ENCODE measurements at places on chromosomes 1 and 21. TPM values are rescaled to one million over a fixed set of nuclear protein-coding genes. Genes with fewer than 3 reads are reported as not detected.

- no peak for ATAC-seq
Observed at GRCh38 chr1:67701876-67702275, 16.9 kb downstream of the GADD45A start.

DNA sequence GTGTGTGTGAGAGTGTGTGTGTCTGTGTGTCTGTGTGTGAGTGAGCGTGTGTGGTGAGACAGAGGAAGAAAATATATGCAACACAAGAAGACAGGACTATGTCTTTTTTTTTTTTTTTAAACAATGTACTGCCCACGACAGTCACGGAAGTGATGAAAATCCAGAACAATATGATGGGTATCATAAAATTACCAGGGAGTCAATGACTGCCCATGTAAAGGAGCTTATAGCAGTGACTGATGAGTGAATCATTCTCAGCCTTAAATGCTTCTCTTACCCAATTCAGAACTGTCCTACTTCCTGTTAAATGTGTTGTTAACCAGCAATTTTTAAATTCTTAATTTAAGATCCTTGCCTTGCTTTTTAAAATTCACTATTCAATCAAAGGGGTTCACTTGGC is 46.6 kb downstream of the RGS7 start:
- no peak for ATAC-seq

DNA sequence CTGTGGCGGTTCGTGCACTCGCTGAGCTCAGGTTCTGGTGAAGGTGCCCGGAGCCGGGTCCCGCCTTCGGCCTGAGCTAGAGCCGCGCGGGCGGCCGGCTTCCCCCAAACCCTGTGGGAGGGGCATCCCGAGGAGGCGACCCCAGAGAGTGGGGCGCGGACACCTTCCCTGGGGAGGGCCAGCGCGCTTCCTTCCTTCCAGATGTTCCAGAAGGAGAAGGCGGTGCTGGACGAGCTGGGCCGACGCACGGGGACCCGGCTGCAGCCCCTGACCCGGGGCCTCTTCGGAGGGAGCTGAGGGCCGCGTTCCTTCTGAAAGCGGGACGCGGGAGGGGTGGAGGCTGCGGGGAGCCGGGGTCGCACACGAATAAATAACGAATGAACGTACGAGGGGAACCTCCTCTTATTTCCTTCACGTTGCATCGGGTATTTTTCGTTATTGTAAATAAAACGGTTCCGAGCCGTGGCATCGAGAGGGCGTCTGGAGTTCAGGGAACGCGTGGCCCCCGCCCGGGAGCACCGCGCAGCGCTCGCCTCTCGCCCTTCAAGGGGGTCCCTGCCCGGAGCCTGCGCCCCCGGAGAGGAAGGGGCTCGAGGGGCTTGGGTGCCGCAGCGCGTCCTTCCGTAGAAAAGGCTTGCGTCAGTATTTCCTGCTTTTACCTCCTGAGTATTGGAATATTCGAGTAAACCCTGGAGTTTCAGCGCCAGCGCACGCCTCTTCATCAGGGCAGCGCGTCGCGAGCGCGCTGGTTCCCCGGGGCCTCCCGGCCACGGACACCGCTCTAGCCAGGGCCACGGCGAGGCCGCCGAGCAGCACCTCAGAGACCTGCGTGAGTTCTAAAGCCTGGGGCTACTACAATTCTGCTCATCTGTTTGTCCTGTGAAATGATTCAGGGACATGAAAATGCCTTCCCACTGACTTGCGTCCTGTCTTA is 11.5 kb downstream of the YBEY start:
- no peak for ATAC-seq

DNA sequence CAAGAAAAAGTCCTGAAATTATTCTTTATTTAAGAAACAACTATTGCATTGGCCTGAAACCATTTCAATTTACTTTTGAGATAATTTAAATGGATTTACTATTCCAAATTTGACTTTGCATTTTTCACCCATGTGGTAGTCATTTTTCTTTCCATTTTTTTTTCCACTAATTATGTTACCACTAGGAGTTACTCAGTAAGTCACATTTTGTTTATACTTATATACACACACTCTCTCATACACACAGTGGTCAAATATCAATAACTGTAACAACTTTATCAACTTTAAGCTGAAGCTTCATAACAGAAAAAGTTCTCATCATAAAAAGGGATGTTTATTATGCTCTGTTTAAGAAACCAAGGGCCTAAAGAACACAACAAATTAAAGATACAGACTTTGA is 222.8 kb downstream of the SIPA1L2 start:
- ATAC-seq = no peak

DNA sequence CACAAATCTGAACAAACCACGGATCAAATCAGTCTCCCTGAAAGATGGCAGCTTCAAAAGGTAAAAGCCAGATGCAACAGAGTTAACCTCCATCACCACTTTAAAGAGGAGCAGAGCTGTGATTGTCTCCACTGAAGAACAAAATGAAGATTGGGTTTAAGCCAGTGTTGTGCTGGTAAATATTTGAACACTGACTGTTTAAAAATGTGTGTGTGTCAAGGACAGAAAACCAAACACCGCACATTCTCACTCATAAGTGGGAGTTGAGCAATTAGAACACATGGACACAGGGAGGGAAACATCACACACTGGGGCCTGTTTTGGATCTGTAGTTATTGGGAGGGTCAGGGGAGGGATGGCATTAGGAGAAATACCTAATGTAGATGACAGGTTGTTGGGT is 83.9 kb downstream of the ST6GALNAC5 start:
- no peak for ATAC-seq

DNA sequence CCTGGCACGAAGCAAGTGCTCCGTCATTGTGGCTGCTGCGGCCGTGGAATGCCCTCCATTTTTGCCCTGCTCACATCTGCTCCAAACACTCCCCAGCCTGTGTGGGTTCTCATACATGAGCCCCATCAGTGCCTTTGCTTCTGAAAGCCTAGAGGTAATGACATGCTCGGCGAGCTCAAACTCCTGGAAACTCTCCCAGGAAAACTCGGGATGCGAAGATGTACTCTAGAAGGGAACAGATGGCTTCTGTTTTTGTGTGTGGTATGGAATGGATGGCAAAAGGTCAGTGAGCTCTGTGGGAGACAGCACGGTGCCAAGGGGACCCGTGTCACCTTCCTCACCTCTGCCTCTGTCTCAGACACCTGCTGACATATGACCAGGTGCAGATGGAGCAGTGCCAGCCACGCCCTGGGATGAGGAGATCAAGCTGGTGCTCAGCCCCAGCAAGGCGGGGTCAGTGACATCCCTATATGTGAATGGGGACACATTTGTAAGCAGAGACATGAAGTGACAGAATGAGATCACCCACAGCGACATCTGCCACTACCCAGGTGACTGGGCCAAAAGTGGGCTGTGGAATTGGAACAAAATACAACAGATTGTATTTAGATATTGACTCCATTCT is 84.1 kb upstream of the COX20 start:
- no peak for ATAC-seq

- peak; percentile 82 for ATAC-seq
Observed at GRCh38 chr1:169495046-169495775, 9.5 kb upstream of the SLC19A2 start.

GRCh38 chr1:116020668-116021272 is 44.5 kb downstream of the SLC22A15 start:
- peak; percentile 62 for ATAC-seq

DNA sequence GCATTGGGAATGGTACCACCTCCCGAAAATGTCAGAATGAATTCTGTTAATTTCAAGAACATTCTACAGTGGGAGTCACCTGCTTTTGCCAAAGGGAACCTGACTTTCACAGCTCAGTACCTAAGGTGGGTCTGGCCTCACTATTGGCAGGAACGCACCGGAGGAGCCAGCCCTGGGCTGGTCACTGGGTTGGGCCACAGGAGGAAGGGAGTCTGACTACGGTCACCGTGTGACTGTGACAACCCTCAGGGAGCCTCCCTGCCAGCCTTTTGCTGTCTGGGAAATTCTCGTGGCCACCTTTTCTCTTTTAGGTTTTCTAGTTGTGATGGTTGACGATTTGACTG is 2.2 kb downstream of the IL10RB start:
- ATAC-seq = no peak

- ATAC-seq = no peak
Observed at GRCh38 chr1:89273324-89273778, 691 bp upstream of the GBP5 start.

GRCh38 chr1:70842562-70842961 is 205.1 kb downstream of the PTGER3 start:
- ATAC-seq = no peak

DNA sequence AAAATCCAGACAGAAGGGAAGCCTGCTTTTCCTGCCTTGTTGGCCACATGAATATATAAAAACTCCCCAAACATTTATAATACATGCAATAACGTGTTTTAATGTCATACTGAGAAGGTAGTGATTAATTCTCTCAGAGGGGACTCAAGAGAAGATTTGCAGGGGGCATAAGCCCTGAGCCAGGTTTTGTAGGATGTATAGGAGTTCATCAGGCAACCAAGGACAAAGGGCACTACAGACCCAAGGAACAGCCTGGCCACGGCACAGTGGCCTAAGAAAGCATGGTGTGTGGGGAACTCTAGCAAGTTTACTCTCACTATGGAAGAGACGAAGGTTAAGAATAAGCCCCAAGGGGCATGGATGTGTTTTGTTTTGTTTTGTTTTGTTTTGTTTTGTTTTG is 15.4 kb upstream of the TNNI1 start:
- ATAC-seq = no peak

DNA sequence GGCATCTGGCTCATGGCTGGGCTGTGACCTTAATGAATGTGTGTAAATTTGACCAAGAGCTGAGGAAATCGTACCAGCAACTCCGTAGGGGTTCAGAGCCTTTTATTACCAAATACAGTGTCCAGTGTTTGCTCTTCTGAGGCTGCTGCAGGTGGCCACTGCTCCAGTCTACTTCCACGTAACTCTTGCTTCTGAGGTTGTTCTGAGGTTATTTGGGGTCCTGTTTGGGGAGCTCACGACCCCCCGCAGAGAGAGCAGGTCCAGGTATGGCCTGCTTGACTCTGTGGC is 33.6 kb downstream of the MAN1C1 start:
- ATAC-seq = no peak

DNA sequence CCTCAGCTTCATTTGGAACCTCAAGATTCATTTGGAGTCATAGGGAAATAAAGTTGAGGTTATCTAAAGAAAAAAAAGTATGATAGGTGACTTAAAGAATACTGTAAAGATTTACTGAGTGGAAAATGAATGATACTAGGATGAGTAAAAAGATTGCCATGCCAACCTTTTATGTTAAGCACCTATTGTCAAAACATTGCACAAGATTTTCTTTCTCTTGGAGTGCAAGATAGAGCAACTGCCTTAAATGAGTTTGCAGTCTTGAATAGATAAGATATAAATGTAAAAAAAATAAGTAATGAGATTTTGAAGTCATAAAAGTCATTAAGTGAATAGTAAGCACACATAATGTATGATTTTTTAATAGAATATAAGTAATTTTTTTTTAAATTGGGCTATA is 5.1 kb upstream of the ANGPTL1 start:
- no peak for ATAC-seq

- no peak for ATAC-seq
Observed at GRCh38 chr21:35525443-35525842, 476.3 kb upstream of the RUNX1 start.

GRCh38 chr1:93078638-93078985 is 471 bp upstream of the MTF2 start:
- ATAC-seq = no peak

ASPM gene
- total RNA-seq = 31.6 TPM

RAP1GAP gene
- total RNA-seq = 0.31 TPM

IGSF3 gene
- total RNA-seq = 13.6 TPM

TOMM20 gene
- total RNA-seq = 147 TPM

SLC25A34 gene
- total RNA-seq = 0.95 TPM
